PC-9 (cell line): ENCODE measurements at places on chromosomes 3 and 15. TPM values are rescaled to one million over a fixed set of nuclear protein-coding genes. Genes with fewer than 3 reads are reported as not detected.

The GP5 gene
- not detected in 2 replicates for total RNA-seq

The MASP1 gene
- not detected in 2 replicates for total RNA-seq

DNA sequence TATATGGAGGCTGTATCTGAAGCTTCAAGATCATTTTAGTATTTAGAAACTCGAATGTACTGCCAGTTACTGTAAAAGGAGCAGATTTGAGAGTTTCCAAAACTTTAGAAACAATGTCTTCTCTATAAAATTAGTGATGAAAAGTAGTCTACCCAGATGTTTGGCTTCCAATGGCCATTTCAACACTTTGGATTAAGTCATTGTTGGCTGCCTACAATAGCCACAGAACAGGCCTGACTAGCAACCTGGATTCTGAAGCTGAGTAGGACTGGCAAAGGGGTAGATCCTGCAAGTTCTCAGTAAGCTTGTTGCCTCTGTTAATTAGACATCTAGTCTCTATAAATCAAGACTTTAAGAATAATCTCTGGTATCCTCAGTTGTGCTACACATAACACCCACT is 239.0 kb upstream of the KCNMB2 start:
- DNase-seq, result no peak

- no peak for DNase-seq
Measured at GRCh38 chr3:139935866-139936817, 1.2 kb downstream of the CLSTN2 start.

DNA sequence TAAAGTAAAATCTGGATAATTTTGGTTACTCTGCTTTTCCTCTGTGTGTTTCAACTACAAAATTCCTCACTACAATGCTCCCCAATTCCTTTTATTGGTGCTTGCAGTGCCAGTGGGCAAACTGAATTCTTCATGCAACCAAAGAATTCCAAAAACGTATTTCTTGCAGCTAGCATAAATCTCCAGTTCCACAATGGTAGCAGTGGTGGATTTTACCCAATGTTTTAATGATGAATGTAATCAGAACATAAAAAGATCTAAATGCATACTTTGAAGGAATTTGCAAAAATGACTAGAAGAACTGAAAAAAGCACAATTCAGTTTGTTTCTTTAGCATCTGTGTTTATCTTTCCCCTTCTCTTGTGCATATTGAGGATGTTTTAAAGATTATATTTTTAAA is 359.6 kb upstream of the TPRG1 start:
- no peak for DNase-seq

DNA sequence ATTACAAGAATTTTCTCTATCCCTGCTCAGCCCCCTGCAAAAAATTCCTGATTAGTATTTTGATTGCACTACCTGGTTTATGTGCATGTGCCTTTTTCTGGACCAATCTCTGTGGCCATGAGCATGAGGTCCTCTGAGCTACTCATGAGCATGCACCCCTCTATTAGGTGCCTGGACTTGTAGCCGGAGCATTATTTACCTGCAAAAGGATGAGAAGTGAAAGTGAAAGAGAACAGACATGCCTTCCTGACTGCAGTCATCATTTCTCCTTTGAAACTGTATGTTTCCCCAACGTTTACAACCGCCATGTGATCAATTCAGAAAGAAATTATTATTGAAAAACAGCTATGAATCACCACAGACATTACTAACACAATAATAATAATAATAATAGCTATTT is 1008.8 kb downstream of the ROBO2 start:
- peak; percentile 2 for DNase-seq
